ENCODE measurements at places on chromosomes 5 and 9. TPM values are rescaled to one million over a fixed set of nuclear protein-coding genes. Genes with fewer than 3 reads are reported as not detected.

Gene ROPN1L
- total RNA-seq = not detected

Gene MAT2B
- total RNA-seq = 88.7 TPM

Gene BOD1
- 36.9 TPM for total RNA-seq

- no peak for DNase-seq
Observed at GRCh38 chr9:37908698-37909186, 4.8 kb upstream of the SLC25A51 start.

GRCh38 chr9:14706530-14707140 is 13.4 kb upstream of the ZDHHC21 start:
- no peak for DNase-seq

- peak; percentile 22 for DNase-seq
Observed at GRCh38 chr5:132465059-132465707, 25.4 kb downstream of the IRF1 start.

DNA sequence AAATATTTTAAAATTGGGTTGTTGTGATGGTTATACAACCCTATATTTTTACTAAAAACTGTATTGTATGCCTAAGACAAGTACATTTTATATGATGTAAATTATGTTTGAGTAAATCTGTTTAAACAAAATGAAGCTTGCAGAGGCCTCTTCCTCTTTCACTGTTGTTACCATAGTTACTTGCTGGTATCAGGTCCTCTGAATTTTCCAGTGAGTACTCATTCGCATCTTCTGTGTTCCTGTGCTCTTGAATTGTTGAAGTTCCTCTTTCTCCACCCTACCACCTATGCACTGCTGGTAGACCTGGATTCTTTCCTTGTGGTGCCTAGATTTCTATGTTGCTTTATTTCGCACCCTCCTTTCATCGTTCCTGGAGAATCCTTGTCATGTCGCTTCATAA is 938.5 kb upstream of the ACO1 start:
- no peak for DNase-seq

DNA sequence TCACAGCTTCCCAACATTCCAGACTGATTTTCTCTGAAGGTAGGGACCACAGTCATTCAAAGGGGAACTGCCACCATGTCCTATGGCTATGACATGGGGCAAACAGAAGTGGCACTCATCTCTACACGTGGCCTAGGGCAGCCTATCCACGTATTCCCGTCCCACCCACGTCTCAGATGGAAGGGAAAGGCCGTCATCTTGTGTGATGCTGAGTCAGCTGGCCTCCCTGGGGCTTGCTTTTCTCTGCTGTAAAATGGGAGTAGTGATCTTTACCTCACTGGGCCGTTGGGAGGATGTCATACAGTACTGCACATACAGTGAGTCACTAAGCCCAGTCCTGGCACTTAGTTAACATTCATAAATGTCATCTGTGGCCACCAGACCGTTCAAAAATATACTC is 72.3 kb downstream of the RAPGEF1 start:
- DNase-seq = peak; percentile 89
